ENCODE measurements at places on chromosomes 5 and 9.

- no peak for DNase-seq
- no peaks in the 10 kb centered on the region for H3K4me1 ChIP-seq
- H3K4me3 ChIP-seq: no peak overlapping the region
- H3K27me3 ChIP-seq: no peaks in the 10 kb centered on the region
- H3K27ac ChIP-seq: no peak overlapping the region
Measured at GRCh38 chr5:61563401-61563800, 231.3 kb downstream of the ZSWIM6 start.

DNA sequence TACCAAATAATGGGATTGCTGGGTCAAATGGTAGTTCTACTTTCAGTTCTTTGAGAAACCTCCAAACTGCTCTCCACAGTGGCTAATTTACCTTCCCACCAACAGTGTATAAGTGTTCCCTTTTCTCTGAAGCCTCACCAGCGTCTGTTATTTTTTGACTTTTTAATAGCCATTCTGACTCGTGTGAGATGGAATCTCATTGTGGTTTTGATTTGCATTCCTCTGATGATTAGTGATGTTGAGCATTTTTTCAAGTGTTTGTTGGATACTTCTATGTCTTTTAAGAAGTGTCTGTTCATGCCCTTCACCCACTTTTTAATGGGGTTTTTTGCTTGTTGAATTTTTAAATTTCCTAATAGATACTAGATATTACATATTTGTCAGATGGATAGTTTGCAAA, 28.4 kb upstream of the SUSD1 start:
- H3K27me3 ChIP-seq: no peaks in the 10 kb centered on the region
- no peak overlapping the region for H3K27ac ChIP-seq
- no peaks in the 10 kb centered on the region for H3K4me1 ChIP-seq
- no peak for DNase-seq
- no peaks in the 10 kb centered on the region for H3K36me3 ChIP-seq

- H3K27me3 ChIP-seq: no peaks in the 10 kb centered on the region
- no peak overlapping the region for H3K27ac ChIP-seq
- DNase-seq: no peak
- H3K36me3 ChIP-seq: no peaks in the 10 kb centered on the region
Measured at GRCh38 chr5:125541085-125541484, 794.6 kb upstream of the ZNF608 start.

GRCh38 chr5:137141779-137142178, 357.3 kb downstream of the SPOCK1 start:
- DNase-seq: no peak
- no peak overlapping the region for H3K4me3 ChIP-seq
- no peaks in the 10 kb centered on the region for H3K27me3 ChIP-seq
- 0 out of 2 replicates have a peak, but pooled peaks cover 1% of the 10 kb centered on the region for H3K4me1 ChIP-seq
- no peaks in the 10 kb centered on the region for H3K36me3 ChIP-seq
- no peak overlapping the region for H3K27ac ChIP-seq

DNA sequence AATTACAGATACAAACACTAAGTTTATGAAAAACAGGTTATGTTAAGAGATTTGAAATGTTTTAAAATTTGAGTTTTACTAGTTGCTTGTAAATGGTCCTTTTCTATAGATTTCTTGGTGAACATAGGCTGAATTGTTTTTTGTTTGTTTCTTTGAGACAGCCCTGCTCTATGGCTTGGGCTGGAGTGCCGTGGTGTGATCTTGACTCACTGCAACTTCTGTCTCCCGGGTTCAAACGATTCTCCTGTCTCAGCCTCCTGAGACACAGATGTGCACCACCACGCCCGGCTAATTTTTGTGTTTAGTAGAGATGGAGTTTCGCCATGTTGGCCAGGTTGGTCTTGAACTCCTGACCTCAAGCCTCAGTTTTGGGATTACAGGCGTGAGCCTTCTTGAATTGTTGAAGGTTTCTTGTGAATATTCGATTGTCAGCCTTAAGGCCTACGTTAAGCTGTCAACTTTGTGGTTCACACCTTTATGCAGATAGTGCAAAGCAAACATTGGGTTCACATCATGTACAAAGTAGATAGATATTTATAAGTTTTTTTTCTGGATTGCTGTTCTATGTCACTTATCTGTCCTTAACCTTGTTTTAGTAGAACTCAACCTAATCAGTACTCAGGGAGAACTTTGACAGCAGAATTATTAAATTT, 26.2 kb downstream of the UHRF2 start:
- no peaks in the 10 kb centered on the region for H3K4me1 ChIP-seq
- no peak overlapping the region for H3K4me3 ChIP-seq
- no peaks in the 10 kb centered on the region for H3K36me3 ChIP-seq

DNA sequence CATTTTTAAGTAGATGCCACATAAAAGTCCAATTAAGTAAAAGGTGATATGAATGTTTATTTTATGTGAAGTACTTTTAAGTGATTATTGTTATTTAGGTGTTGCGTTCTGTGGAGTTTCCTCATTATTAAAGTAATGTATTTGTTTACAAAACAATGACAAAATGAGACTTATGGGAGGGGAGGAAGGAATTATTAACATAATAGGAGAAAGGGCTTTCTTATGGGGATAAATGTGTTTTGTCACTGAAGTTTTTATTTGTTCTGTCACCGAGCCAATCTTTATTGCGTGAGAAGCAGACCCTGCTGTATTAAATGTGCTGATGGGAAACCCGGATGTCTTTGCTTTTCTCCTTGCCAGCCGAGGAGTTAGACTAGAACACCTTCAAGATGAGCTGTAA, 44.5 kb downstream of the TRIO start:
- no peaks in the 10 kb centered on the region for H3K27me3 ChIP-seq
- no peak overlapping the region for H3K27ac ChIP-seq
- H3K4me3 ChIP-seq: no peak overlapping the region
- no peak for DNase-seq
- no peaks in the 10 kb centered on the region for H3K36me3 ChIP-seq
- H3K4me1 ChIP-seq: peaks cover 8% of the 10 kb centered on the region

- no peak overlapping the region for H3K4me3 ChIP-seq
- H3K27me3 ChIP-seq: no peaks in the 10 kb centered on the region
- H3K27ac ChIP-seq: no peak overlapping the region
- H3K36me3 ChIP-seq: no peaks in the 10 kb centered on the region
Measured at GRCh38 chr9:93392974-93393373, 58.5 kb upstream of the FAM120A start.

DNA sequence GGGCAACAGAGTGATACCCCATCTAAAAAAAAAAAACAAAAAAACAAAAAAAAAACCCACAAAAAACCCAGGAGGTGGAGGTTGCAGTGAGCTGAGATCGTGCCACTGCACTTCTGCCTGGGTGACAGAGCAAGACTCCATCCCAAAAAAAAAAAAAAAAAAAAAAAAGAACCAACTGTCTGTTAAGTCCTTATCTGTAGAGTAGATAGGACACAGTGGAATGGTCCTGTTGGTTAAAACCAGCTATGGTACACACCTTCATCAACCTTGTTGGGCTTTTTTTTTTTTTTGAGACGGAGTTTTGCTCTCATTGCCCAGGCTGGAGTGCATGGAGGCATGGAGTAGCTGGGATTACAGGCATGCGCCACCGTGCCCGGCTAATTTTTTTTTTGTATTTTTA, 12.2 kb downstream of the SLC25A25 start:
- no peaks in the 10 kb centered on the region for H3K27me3 ChIP-seq
- H3K4me3 ChIP-seq: no peak overlapping the region
- H3K36me3 ChIP-seq: no peaks in the 10 kb centered on the region
- H3K4me1 ChIP-seq: no peaks in the 10 kb centered on the region
- no peak for DNase-seq

GRCh38 chr9:86096386-86096785, 3.0 kb downstream of the GOLM1 start:
- H3K4me1 ChIP-seq: peaks cover 2% of the 10 kb centered on the region
- peaks cover 5% of the 10 kb centered on the region for H3K27me3 ChIP-seq
- H3K27ac ChIP-seq: no peak overlapping the region
- no peak for DNase-seq
- H3K36me3 ChIP-seq: no peaks in the 10 kb centered on the region
- H3K4me3 ChIP-seq: no peak overlapping the region

All from iPS DF 6.9 (cell line).